Cardiac muscle cell (in vitro differentiated cells and primary cell): ENCODE measurements at places on chromosomes 1 and 21. TPM values are rescaled to one million over a fixed set of nuclear protein-coding genes. Genes with fewer than 3 reads are reported as not detected.

- H3K27ac ChIP-seq, result no peak overlapping the region
- no peaks in the 10 kb centered on the region for H3K36me3 ChIP-seq
Observed at GRCh38 chr1:207649210-207649753, 4.3 kb downstream of the CR1L start.

DNA sequence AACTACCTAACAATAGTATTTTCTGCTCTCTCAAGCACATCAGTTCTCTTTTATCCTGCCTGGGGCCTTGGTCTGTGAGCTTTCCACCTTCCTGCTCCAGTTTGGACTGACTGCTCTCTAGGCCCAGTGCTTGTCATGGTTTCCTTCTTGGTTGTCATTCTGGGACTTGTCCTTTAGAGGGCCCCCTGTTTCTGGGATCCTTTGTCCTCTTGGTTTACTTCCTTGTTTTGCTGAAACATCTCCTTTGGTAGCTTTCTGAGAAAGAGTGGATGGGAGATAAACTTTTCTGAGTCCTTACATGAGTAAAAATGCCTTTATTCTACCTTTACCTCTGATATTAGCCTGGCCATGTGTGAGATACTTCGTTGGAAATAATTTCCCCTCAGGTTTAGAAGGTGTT is 4.7 kb downstream of the SLC1A7 start:
- no peak overlapping the region for H3K27ac ChIP-seq
- no peaks in the 10 kb centered on the region for H3K36me3 ChIP-seq
- DNase-seq, result no peak
- peaks cover 4% of the 10 kb centered on the region for H3K4me1 ChIP-seq
- H3K4me3 ChIP-seq, result no peak overlapping the region

- no peak overlapping the region for H3K27ac ChIP-seq
- H3K4me1 ChIP-seq, result no peaks in the 10 kb centered on the region
- no peak for DNase-seq
- H3K4me3 ChIP-seq, result no peak overlapping the region
- H3K27me3 ChIP-seq, result no peaks in the 10 kb centered on the region
- H3K36me3 ChIP-seq, result no peaks in the 10 kb centered on the region
Observed at GRCh38 chr1:151976858-151977257, 16.8 kb downstream of the S100A10 start.

DNA sequence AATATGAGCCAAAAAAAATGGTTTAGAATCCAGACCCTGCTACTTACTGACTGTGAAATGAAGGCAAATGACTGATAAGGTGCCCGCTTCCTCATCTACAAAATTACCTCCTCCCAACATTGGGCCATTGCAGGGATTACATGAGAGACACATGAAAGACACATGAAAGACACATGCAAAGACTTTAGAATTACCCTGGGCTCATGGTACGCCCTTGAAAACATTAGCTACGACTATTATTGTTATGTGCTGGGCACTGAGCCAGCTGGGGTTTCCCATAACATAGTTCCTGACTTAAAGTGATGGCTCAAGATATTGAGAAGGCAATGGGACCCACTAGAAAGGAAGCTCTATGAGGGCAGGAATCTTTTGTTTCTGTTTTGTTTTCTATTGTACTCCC is 43.7 kb upstream of the KANK4 start:
- no peaks in the 10 kb centered on the region for H3K36me3 ChIP-seq
- H3K27ac ChIP-seq, result no peak overlapping the region
- DNase-seq, result no peak
- no peaks in the 10 kb centered on the region for H3K27me3 ChIP-seq

GRCh38 chr1:46206399-46206798 is 3.3 kb downstream of the LURAP1 start:
- no peak overlapping the region for H3K4me3 ChIP-seq
- H3K36me3 ChIP-seq, result no peaks in the 10 kb centered on the region
- no peaks in the 10 kb centered on the region for H3K27me3 ChIP-seq
- DNase-seq, result no peak
- no peak overlapping the region for H3K27ac ChIP-seq

DNA sequence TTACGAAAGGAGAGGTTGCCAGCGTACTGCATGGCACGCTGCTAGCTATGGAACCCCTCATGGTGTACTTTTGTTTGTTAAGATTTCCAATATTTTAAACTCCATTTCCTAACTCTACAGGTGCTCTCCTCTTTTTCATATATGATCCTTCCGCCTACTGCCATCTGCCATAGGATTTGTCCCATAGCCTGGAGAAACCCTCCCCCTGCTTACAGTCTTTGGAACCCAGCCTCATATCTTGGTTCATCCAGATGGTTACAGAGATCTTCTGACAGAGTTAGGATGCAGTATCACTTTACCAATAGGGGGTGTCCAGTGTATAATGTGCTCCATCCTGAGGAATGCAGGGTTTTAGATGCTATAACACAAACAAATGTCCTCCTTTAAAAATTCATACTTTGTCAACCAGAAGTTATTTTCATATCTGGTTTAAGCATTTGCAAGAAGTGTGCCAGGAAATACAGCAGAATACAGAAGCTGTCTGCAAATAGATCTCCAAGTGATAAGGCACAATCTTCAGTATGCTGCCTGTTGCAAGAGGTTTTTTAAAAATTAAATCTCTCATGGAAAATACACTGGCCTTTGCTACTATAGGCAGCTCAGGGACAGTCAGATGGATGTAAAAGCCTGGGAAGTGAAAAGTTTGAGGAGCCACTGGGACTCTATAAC is 377.8 kb downstream of the KCNH1 start:
- no peak overlapping the region for H3K27ac ChIP-seq
- H3K27me3 ChIP-seq, result no peaks in the 10 kb centered on the region
- H3K4me1 ChIP-seq, result peaks cover 6% of the 10 kb centered on the region
- H3K4me3 ChIP-seq, result no peak overlapping the region

DNA sequence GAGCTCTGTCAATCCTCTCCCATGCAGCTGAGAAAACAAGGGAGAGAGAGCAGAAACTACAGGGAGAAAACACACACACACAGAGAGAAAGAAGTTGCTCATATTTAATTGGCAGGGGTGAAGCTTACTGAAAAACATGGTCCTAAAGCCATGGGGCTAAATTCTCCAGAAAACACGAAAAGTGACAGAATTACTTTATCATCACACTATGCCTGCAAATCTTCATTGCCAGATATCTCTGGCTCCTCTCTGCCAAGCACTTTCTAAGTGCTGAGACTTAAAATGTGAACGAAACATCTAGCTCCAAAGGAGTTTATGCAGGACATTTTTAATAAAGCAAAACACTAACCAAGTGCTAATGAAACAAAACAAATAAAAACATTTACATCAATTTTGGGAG is 134.1 kb downstream of the DAB1 start:
- no peak overlapping the region for H3K4me3 ChIP-seq
- H3K27ac ChIP-seq, result peak overlapping the region; percentile 51
- H3K4me1 ChIP-seq, result peaks cover 19% of the 10 kb centered on the region
- H3K36me3 ChIP-seq, result no peaks in the 10 kb centered on the region

DNA sequence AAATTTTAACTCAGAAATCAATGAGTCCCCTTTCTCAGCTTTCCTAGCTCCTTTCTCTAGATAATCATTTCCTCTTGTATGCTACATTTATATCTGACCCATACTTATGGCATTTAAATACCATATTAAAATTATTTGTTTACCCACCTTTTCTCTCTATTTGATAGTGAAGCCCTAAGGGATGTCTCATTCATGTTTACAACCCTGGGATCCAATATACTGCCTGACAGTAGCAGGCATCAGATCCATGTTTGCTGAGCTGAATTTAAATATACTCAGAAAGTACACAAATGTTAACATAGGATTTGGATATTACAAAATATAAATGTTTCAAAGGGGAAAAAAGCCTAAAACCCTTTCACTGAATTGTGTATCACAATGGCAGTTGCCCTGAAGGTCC is 26.5 kb downstream of the SCMH1 start:
- H3K4me3 ChIP-seq, result no peak overlapping the region
- peaks cover 4% of the 10 kb centered on the region for H3K36me3 ChIP-seq
- H3K27ac ChIP-seq, result no peak overlapping the region

- peaks cover 3% of the 10 kb centered on the region for H3K36me3 ChIP-seq
- peaks cover 5% of the 10 kb centered on the region for H3K4me1 ChIP-seq
- peak within 1 kb of the TSS; percentile 74 for H3K4me3 ChIP-seq
Observed at GRCh38 chr1:155173478-155174323, at the start of gene TRIM46. Gene TRIM46, plus strand, starts transcription at chr1:155173849. Its CDS starts 118 bp downstream, at chr1:155173967.

DNA sequence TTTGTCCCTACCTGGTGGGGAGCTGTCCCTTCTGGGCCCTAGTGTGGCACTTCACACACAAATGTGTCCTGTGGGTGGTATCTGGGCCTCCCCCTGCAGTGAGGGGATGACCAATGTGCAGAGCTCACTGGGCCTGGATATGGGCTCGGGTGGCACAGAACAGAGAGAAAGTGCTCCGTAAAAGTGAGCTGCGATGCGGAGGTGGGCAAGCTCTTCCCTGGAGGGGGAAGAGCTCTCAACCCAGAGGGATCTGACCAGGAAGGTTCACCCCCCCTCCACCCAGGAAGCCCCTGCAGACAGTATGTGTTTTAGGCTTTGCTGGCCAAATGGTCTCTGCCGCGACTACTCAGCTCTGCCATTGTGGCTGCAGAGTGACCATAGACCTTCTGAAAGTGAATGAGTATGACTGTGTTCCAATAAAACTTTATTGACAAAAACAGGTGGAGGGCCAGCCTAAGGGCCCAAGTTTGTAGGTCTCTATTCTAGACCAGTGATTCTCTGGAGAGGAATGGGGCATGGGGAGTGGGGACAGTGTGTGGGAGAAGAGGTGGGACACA is 8.6 kb upstream of the ITGB2 start:
- H3K4me1 ChIP-seq, result peaks cover 15% of the 10 kb centered on the region
- no peak overlapping the region for H3K4me3 ChIP-seq
- no peaks in the 10 kb centered on the region for H3K36me3 ChIP-seq
- H3K27me3 ChIP-seq, result peaks cover 69% of the 10 kb centered on the region
- H3K27ac ChIP-seq, result no peak overlapping the region
- no peak for DNase-seq

DNA sequence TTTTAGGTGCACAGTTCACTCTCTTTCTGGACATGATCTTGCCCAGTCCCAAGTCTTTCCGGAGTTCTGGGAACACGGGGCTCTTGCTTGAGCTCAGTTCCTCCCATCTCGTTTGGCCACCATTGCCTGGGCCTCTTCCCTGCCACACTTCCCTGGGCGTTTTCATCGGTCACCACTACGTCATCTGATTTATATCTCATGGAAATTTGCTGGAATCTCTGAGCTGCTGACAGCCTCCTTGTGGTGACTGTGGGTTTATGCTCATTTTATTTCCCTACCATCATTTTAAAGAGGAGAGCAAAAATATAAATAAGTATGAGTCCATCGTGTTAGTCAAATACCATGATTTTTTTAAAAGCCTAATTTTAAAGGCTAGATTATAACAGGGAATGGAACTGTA is 449.1 kb upstream of the KAZN start:
- H3K4me3 ChIP-seq, result no peak overlapping the region
- H3K27me3 ChIP-seq, result no peaks in the 10 kb centered on the region
- H3K36me3 ChIP-seq, result no peaks in the 10 kb centered on the region
- no peaks in the 10 kb centered on the region for H3K4me1 ChIP-seq
- H3K27ac ChIP-seq, result no peak overlapping the region

GRCh38 chr1:54819195-54819536 is 18.0 kb upstream of the TTC22 start:
- H3K4me3 ChIP-seq, result no peak overlapping the region
- DNase-seq, result no peak
- no peaks in the 10 kb centered on the region for H3K27me3 ChIP-seq
- H3K4me1 ChIP-seq, result no peaks in the 10 kb centered on the region
- H3K27ac ChIP-seq, result no peak overlapping the region
- no peaks in the 10 kb centered on the region for H3K36me3 ChIP-seq

- no peak for DNase-seq
- no peak overlapping the region for H3K27ac ChIP-seq
- peaks cover 4% of the 10 kb centered on the region for H3K27me3 ChIP-seq
- H3K4me3 ChIP-seq, result no peak overlapping the region
- no peaks in the 10 kb centered on the region for H3K4me1 ChIP-seq
Observed at GRCh38 chr21:41043014-41043413, 124.9 kb upstream of the BACE2 start.

- peak; percentile 50 for DNase-seq
- no peak overlapping the region for H3K27ac ChIP-seq
- H3K36me3 ChIP-seq, result no peaks in the 10 kb centered on the region
- peaks cover 41% of the 10 kb centered on the region for H3K27me3 ChIP-seq
- no peak overlapping the region for H3K4me3 ChIP-seq
- H3K4me1 ChIP-seq, result no peaks in the 10 kb centered on the region
Observed at GRCh38 chr1:93680076-93680419, 1.6 kb downstream of the BCAR3 start.

DNA sequence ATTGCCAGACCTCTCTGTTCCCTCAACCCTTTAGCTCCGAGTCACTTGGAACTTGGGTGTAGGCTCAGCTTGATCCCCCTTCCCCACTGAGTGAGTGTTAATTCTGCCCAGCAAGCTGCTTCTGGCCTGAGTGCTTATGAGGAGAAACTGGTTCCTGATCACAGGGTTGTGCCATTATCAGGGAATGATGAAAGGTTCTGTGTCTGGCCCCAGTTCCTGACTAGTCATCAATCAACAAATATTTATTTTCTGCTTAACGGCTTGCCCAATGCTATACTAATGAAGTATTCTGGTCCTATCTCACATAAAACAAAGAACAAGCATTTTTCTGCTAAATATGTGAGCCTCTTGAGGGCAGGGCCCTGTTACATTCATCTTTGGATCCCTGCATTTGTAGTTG is 20.8 kb downstream of the CC2D1B start:
- H3K36me3 ChIP-seq, result peaks cover under 1% of the 10 kb centered on the region
- H3K4me1 ChIP-seq, result no peaks in the 10 kb centered on the region
- no peaks in the 10 kb centered on the region for H3K27me3 ChIP-seq

DNA sequence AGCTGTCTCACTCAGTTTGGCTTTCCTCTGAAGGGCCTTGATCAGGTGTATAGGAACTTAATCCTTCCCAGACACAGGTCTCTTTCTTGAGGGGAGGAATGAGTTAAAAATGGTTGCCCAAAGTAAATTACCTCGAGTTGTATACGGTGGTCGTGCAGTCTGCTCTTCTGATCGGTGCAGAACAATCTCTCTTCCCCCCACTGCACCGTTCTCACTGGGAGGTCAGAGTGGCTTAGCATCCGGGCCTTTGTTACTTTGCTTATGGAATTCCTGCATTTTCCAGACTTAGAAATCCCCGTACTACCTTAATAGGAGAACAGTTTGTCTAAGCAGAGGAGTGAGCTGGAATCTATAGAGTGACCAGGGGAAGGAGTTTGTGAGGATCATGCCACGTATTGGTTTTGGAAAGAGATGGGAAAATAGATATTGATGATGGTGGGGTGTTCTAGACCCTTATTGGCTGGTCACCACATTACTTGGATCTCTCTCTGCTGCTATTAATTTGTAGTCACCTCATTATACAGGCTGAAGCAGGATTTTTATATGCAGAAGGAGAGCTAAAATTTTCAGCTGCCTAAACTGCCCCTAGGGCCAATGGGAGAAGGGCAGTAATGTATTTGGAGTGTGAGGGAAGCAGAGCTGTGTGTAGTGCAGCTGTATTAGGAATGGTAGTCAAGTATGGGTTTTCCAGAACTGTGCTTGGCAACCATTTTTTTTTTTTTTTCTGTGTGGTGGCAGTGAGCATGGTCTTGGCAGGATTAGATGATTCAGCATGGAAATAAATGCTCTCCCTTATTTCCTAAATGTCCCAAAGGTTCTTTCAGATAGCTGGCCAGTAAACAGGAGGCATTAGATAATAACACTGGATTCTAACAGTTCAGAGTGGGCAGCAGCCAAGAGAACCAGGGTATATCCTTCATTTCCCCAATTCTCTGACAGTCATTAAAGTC is 81.5 kb downstream of the NDUFS5 start:
- no peaks in the 10 kb centered on the region for H3K36me3 ChIP-seq
- no peaks in the 10 kb centered on the region for H3K27me3 ChIP-seq
- H3K4me1 ChIP-seq, result peaks cover 32% of the 10 kb centered on the region
- peak overlapping the region; percentile 91 for H3K27ac ChIP-seq

SSBP3 gene
- 81.0 and 90.6 TPM in 2 replicates for total RNA-seq

SPRR2A gene
- not detected in 2 replicates for total RNA-seq

TRIM67 gene
- 0.06 TPM in 1 of 2 replicates, not detected in the other for total RNA-seq

KCNA2 gene
- 0.03 and 0.28 TPM in 2 replicates for total RNA-seq

DIO1 gene
- total RNA-seq, result not detected in 2 replicates

IQGAP3 gene
- 4.2 and 31.8 TPM in 2 replicates for total RNA-seq

LCE1C gene
- not detected in 2 replicates for total RNA-seq
